ENCODE measurements at places on chromosomes 13 and 19.

DNA sequence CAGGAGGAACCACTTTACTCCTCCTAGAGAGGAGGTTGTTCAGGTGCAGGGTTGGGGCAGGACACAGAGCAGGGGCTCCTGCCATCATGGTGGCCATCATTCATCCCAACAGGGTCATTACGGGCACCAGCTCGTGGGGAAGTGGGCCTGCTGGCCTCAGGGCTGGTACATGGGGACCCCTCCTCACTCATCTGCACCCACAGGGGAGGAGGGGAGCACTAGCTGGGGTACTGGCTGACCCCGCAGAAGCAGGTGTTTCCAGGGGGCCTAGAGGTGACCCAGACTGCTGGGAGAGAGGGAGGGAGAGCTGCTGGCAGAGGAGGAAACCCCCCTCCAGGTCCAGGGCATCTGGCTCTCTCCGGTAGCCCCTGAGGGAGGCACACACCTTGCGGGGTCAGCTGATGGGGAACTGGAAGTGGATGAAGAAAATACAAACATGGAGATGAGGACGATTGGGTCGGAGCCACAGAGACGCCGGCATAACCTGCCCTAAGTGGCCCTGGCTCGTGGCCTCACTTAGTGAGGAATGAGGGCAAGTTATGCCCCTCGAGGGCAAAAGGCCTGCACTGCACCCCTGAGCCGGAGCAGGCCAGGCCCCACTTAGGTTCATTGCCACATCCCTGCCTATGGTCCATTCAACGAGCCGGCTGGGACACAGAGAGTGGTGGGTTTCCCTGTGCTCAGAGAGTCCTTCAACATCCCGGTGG lies 76.2 kb downstream of the SOX1 start:
- no peak for DNase-seq

DNA sequence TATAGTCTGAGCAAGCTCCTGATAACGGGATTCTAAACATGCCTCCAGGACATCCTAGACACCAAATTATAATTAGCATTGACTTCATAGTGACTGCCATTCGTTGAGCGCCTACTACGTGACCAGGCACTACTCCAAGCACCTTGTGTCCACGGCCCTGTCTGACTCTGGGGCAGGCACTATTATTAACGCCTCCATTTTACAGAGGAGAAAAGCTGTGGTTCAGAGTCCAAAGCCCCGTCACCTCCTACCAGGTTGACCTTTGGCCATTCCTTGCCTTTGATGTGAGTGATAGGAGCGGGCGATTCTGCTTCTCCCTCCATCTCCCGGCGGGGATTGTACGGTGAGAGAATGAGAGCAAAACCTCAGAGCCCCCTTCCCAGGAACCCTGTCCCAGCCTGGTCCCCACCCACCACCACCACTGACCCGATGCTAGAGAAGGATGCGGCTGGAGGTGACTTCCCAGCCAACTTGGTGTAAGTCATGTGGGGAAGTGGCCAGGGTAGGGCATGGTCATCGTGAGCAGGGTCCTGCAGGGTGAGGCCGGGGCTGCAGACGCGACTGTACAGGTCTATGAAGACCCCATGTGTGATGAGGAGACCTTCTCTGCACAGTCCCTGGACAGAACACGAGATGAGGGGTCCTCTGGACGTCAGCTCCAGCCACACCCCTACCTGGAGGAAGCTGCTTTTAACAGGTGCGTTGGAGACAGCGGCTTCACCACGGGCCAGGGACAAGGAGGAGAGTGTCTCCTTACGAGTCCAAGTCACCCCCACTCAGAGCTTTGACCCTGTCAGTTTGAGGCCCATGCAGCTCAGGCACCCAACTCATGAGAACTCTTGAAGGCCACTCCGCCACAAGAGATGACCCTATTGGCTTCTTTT lies at the start of gene IGSF23:
IGSF23 (plus strand) TSS at position 269 of the 884 bp plus-strand sequence; CDS start at position 352, 83 bp downstream.
- no peak for DNase-seq

GRCh38 chr13:40379196-40379595 lies 287.2 kb downstream of the FOXO1 start:
- DNase-seq = no peak

GRCh38 chr19:45667620-45668341 lies at the start of gene GIPR:
Gene GIPR, plus strand, starts transcription at chr19:45668221. Its CDS starts 1,300 bp downstream, at chr19:45669521.
- DNase-seq = no peak

DNA sequence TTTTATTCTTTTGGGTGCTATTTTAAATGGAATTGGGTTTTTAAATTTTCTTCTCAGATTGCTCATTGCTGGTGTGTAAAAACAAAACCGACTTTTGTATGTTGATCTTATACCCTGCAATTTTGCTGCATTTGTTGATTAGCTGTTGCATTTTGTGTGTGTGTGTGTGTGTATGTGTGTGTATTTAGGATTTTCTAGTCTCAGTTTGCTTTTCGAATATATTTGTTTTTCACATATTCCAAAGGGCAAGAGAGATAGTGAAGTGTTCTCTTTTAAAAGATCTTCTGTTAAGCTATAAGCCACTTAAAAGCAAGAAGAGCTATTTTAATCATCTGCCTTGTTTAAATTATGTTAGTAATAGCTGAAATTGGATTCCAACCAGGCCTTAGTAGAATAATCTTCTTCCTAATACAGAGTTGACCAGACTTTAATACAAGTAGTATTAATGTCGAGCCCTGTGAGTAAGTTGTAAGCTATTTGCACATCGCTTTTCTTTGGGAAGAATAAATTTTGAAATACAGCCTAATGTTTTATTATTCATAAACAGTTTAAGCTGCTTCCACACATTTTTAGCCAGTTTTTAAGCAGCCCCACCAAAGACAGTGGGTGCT lies 57.4 kb downstream of the TM9SF2 start:
- no peak for DNase-seq

GRCh38 chr13:65532231-65532630 lies 1697.9 kb downstream of the PCDH9 start:
- DNase-seq = no peak

- no peak for DNase-seq
These were observed at the start of gene TRAPPC6A for GRCh38 chr19:45177817-45178261. Gene TRAPPC6A, minus strand, starts transcription at chr19:45178237. Its CDS starts 19 bp downstream, at chr19:45178218.

DNA sequence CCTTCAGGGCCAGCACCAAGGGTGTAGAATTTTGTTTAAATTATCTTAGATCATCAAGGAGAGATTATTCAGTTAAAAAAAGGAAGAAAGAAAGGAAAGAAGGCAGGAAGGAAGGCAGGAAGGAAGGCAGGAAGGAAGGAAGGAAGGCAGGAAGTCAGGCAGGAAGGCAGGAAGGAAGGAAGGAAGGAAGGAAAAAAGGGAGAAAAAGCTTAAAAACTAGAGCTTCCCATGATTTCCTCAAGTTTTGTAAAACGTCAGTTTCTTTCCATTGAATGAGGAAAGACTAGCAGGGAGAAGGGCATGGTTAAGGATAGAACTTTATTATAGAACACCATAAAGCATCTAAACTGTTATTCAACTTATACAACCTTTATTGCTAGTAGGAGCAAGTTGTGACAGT lies 2672.0 kb upstream of the PCDH20 start:
- no peak for DNase-seq

DNA sequence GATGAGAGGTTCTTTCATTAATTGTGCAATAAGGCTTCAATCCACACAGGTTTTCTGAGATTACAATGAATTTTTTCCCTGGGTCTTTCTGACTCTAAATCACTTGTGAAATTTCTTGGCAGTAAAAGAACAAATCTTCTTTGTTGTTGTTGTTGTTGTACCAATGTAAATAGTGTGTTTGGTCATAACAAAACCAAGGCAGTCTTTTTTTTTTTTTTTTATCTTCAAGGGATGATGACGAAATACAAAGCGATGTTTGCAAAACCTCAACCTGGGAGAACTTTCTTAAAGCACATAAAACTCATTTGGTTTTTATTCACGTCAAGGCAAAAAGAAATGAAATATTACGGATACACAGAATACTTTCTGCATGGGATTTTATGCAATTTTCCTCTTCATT lies 462.0 kb downstream of the LIG4 start:
- no peak for DNase-seq

DNA sequence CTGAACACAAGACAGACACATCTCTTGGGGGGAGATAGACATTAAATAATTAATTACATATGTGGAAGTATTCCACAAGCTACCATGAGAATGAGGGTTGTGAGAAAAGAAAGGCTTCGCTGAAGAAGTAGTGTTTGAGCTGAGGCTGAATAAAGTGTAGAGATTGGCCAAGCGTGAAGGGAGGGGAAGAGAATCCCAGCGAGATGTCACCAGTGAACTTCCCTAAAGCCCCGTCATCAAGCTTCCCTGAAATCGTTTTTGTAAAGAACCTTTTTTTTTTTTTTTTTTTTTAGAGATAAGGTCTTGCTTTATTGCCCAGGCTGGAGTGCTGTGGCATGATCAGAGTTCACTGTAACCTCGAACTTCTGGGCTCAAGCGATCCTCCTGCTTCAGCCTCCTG lies 235.2 kb downstream of the KCNRG start:
- no peak for DNase-seq

GRCh38 chr13:95834134-95834765 lies 157.3 kb downstream of the DNAJC3 start:
- DNase-seq = peak; percentile 38

- no peak for DNase-seq
These were observed 552 bp downstream of the KPNA3 start for GRCh38 chr13:49791711-49792549.

- no peak for DNase-seq
These were observed 111.1 kb downstream of the MIPEP start for GRCh38 chr13:23778002-23778652.

DNA sequence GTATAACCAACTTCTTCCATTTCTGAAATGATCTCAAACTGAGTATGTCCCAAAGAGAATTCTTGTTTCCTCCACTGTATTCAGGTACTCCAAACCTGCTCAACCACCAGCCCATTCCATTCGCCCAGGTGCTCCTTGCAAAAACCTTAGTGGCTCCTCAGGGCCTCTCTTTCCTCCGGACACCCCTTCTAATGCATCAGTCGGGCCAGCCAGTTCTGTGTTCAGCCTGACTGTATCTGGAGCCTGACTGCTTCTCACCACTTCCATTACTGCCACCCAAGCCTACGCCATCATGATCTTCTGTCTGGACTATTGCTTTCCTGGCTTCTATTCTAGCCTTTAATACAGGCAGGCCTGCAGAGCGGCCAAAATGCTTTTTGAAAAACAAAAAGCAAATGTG lies 1.5 kb downstream of the PHF11 start:
- DNase-seq = no peak

DNA sequence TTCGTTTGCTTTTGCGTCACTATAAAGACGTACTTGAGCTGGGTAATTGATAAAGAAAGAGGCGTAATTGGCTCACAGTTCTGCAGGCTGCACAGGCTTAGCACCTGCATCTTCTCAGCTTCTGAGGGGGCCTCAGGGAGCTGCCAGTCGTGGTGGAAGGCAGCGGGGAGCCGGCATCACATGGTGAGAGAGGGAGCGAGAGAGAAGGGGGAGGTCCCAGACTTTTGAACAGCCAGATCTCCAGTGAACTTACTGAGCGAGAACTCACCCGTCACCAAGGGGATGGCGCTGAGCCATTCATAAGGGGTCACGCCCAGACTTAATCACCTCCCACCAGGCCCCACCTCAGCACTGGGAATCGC lies 58.7 kb upstream of the F7 start:
- no peak for DNase-seq

- no peak for DNase-seq
These were observed 144.1 kb upstream of the MIR17HG start for GRCh38 chr13:91203430-91203829.

DNA sequence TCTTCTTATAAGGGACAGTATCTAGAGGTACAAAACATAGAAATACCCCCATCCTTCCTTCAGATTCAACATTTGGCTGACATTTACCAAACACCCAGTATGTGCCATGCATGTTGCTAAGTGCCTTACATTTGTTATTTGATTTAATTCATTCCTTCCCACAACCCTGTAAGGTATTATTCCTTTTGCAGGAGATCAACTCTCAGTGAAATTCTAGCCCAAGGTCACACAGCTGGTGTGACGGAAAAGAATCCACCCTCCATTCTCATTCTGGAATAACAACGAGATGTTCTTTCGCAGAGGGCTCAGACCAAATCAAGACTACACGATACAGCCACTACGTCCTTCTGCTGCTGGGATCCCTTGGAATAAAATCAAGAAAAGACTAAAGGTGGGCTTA lies 67.8 kb downstream of the C13orf42 start:
- no peak for DNase-seq

GRCh38 chr19:45765702-45766295 lies 3.3 kb downstream of the SIX5 start:
- no peak for DNase-seq

- no peak for DNase-seq
These were observed 47.7 kb downstream of the GSX1 start for GRCh38 chr13:27839809-27840467.

DNA sequence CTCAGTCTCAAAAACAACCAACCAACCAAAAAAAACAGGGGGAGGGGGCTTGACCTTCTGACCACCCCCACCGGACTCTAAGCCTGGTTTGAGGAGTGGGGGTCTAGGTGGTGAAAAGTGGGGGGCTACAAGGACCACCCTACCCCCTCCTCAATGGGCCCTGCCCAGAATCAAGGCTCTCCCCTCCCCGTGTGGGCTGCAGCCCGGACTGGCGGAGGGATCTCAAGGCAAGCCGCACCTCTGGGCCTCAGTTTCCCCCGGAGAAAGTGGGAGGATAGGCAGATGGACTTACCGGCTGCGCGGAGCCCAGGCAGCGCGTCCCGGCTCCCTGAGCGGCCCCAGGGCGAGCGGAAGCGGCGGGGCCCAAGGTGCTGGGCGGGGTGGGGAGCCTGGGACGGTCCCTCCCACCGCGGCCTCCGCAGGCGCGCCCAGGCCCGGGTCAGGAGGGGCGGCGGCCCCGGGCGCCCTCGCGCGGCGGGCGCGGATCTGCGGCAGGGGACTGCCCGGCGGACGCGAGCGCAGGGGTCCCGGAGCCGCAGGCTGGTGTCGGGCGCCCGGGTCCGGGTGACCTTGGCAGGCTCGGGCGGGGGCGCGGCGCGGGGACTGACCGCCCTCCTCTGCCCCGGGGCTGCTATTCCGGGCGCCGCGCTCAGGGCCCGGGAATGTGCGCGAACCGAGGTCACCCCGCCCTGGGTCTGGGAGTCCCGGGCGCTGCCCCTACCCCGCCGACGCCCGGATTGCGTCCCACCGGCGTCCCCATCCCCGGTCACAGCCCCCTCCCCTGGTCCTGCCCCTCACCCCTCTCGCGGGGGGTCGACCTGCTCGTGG lies at the start of gene ADAMTSL5:
ADAMTSL5 (minus strand) TSS at position 349 of the 828 bp plus-strand sequence. CDS start 2,076 bp downstream, outside the sequence.
- peak; percentile 16 for DNase-seq

DNA sequence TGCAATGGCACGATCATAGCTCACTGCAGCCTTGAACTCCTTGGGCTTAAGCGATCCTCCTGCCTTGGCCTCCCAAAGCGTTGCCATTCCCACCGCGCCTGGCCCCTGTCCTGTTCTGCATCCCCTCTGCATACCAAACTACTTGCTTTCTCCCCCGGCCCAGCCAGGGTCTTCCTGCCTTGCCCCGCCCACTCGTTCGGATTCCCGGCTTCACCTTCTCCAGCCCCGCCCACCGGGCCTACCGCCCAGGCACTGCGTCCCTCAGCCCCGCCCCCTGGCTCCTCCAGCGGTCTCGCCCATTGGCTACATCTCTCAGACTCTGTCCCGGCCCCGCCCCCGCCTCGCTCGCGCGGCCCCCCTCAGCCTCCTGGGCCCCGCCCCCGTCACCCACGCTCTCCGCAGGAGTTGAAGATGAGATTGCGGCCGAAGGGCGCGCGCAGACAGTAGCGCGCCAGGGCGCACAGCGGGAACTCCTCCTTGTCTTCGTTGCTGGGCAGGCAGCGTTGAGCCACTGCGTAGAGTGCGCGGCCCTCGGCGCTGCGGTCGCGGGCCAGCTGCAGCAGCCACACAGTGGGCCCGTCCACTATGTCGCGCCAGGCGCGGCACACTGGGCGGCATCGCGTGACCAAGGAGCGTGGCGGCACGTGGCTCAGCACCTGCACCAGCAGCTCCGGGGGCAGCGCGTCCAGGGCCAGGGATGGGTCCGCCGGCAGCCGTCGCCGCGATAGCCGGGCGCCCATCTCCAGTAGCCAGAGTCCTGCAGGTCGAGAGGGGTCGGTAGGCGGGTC lies 19.0 kb downstream of the MRPS12 start:
- peak; percentile 50 for DNase-seq

All from stimulated activated CD4-positive, alpha-beta T cell treated with anti-CD3 and anti-CD28 coated beads, Interleukin-1b, Interleukin-23, amount 100 ng/mL, for 1 hour (primary cell).